ENCODE measurements at places on chromosomes 5 and 9. TPM values are rescaled to one million over a fixed set of nuclear protein-coding genes. Genes with fewer than 3 reads are reported as not detected.

WNT8A gene
- total RNA-seq = not detected

CWC27 gene
- 28.2 TPM for total RNA-seq

GOLPH3 gene
- total RNA-seq = 66.8 TPM

TUSC1 gene
- not detected for total RNA-seq

SLC34A1 gene
- 0.20 TPM for total RNA-seq

ADGRV1 gene
- total RNA-seq = 0.52 TPM

GRCh38 chr9:36207546-36208012, 16.9 kb downstream of the CLTA start:
- no peak overlapping the region for H3K4me3 ChIP-seq
- no peaks in the 10 kb centered on the region for H3K4me1 ChIP-seq
- H3K27me3 ChIP-seq = no peaks in the 10 kb centered on the region

GRCh38 chr9:37922363-37923117, 18.6 kb upstream of the SLC25A51 start:
- H3K4me3 ChIP-seq = no peak overlapping the region
- H3K4me1 ChIP-seq = no peaks in the 10 kb centered on the region
- H3K36me3 ChIP-seq = no peaks in the 10 kb centered on the region
- H3K27ac ChIP-seq = no peak overlapping the region
- no peak for DNase-seq

GRCh38 chr9:124594673-124595072, 87.5 kb upstream of the NR5A1 start:
- H3K4me3 ChIP-seq = no peak overlapping the region
- no peak overlapping the region for H3K27ac ChIP-seq
- peaks cover 11% of the 10 kb centered on the region for H3K27me3 ChIP-seq
- no peak for DNase-seq
- H3K4me1 ChIP-seq = no peaks in the 10 kb centered on the region
- no peaks in the 10 kb centered on the region for H3K36me3 ChIP-seq

DNA sequence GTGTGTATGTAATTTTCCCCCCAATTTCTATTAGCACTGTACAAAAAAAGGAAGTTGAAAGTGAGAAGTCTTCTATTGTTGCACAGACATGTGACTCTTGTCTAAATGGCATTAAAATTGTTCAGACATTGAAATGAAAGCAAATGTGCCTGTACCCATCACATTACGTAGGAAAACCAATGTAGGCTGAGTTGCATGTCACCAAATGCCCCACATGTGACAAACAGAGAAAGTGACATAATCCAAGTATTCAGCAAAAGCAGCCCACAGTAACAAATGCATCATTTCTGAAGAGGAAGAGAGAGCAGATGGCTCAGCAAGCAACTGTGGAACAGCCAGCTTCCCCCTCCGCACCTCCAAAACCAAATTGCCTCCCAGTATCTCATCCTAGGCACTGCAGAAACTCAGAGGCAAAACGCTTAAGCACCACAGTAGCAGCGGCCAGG, 161.5 kb upstream of the NR4A3 start:
- H3K27ac ChIP-seq = no peak overlapping the region
- no peaks in the 10 kb centered on the region for H3K36me3 ChIP-seq
- no peaks in the 10 kb centered on the region for H3K4me1 ChIP-seq
- H3K27me3 ChIP-seq = peaks cover 7% of the 10 kb centered on the region

DNA sequence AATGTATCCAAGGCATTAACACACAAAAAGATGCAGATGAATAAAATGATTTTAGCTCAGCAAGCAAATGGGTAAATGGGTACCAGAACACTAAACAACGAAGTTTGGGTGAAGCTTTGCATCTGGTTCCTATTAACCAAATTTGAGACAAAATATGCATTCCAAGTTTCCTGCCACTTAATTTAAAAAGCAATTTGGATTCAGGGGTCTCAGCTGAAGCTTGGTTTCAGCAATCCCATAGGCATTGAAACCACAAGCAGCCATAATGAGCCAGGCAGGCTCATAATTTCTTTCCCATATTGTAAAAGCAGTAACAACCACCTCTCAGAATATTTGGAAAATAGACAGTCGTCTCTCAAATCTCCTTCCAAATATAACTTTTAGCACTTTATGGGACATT, 138.9 kb downstream of the NXNL2 start:
- H3K27me3 ChIP-seq = no peaks in the 10 kb centered on the region
- H3K36me3 ChIP-seq = no peaks in the 10 kb centered on the region
- H3K4me1 ChIP-seq = no peaks in the 10 kb centered on the region
- H3K27ac ChIP-seq = no peak overlapping the region
- no peak overlapping the region for H3K4me3 ChIP-seq

Data from CD4-positive, CD25-positive, alpha-beta regulatory T cell (primary cell).